GDM1 (cell line): ENCODE measurements at places on chromosomes 1 and 21.

DNA sequence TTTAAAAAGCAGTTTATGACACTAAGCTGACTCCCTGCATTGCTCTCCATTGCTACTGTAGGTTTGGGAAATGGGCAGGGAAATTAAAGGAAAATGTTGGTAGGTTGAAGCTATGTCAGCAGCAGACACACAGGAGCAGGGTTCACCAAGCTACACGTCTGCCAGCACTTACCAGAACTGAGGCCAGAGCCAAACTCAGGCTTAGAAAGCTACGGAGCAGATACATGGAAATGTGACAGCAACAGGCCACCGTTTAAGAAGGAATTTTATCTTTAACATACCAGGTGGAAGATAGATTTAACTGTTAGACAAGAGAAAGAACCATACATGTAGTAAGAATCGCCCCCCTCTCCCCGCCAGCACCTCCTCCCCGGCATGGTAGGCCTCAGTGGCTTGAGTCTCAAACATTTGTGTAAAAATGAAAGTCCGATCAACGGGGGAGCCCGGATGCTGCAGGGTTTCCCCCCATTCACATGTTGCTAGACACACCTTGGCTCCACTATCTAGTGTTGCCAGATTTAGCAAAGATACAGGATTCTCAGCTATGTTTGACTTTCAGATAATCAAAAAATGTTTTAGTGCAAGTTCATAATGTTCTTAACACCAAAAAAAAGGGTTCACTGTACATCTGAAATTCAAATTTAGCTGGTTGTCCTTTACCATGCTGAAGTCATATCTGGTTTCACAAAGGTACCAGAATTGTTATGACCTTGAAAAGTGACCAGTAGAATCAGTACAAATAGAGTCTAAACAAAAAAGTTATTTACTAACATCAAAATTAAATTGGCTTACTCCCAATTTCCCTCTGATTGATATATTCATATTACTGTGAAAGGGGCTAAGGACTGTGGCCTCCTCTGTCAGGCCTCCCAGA is 6.7 kb downstream of the OR2T11 start:
- no peak for DNase-seq

DNA sequence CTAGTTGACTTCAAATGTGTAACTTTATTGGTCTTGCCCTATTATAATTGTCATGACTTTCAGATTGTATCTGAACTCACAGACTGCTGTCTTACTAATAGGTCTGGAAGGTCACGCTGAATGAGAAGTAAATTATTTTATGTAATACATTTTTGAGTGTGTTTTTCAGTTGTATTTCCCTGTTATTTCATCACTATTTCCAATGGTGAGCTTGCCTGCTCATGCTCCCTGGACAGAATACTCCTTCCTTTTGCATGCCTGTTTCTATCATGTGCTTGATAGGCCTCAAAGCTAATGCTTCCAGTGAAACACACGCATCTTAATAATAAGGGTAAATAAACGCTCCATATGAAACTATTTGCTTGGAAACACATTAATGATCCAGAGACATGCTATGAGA is 7.3 kb downstream of the RGS4 start:
- DNase-seq, result no peak

DNA sequence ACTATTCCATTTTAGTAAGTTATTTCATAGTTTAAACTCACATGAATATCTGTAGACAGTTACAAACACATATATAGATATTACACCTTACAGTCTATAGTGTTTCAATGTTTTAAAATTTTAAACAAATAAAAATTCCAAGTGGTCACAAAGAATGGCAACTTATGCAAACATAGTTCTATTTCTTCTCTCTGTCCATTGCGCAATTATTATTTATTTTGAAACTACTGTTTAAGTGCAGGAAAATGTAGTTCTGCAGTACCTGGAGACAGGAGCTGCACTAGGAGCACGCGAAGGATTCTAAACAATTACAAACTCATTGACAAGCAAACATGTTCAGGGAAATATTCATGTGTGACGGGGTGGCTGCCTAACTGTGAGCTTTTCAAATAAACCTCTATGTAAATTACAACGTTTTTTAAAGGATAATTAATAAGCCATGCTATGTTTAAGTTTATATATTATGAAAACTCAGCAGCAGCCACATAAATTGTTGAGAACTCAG is 312.0 kb upstream of the DUSP10 start:
- DNase-seq, result no peak

GRCh38 chr1:10063878-10064277 is 31.1 kb downstream of the UBE4B start:
- no peak for DNase-seq

DNA sequence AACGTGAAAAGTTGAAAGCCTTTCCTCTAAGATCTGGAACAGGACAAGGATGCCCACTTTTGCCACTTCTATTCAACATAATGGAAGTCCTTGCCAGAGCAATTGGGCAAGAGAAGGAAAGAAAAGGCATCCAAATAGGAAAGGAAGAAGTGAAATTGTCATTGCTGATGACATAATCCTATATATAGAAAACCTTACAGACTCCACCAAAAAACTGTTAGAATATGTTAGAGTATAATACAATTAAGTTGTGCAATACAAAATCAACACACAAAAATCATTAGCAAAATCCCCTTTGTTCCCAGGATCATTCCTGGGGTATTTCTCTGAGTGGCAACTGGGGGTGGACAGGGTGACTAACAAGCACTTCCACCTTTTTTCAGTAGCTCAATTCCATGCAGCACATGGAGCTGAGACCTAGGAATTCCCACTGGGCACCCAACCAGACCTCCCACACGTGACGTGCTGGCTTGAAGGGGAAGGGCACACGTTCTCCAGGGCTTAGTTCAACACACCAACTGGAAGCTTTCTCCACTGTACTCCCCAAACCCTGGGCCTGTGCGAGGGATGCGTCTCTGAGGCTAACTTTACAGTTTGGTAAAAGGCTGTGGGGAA is 9.6 kb downstream of the STUM start:
- DNase-seq, result no peak
